ENCODE measurements at places on chromosomes 12 and 14.

- no peak for DNase-seq
Measured at GRCh38 chr12:114604606-114605005, 79.4 kb downstream of the TBX3 start.

DNA sequence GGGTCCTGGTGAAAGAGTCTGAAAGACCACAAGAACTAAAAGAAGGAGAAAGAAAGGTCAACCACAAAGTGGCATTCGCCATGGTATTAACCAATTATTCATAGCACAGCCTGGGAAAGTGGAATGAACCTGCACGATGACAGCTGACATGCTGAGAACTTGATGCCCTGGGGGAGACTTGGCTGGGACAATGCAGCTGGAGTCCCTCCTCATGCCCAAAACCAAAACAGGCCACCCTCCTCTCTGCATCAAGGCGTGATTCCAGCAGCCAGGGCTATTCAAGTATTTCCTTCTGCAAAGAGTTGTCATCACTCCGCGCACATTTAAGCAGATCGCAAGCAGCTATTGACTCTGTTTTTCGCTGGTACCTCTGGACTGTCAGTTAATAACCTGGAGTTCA, 167.1 kb upstream of the NOS1 start:
- DNase-seq: no peak

- DNase-seq: no peak
Measured at GRCh38 chr14:94449930-94450329, 2.7 kb downstream of the SERPINA11 start.

- no peak for DNase-seq
Measured at GRCh38 chr12:85550924-85551323, 270.9 kb downstream of the ALX1 start.

DNA sequence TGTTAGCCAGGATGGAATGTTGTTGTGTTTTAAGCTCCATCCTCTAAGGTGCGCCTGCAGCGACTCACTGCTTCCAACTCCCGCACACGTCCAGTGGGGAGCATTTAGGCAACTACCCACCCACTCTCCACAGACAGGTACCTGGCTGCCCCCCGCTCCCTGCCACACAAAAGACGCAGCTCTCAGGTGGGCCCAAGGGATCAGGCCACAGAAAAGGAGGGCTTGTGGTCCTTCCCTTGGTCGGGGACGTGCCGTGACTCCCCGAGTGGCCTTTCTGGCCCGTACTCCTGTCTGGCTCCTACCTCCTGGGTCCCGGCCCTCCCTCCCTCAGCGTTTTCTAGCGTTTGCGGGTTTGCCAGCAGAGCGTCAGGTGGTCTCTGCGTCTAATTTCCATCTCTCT, 16.2 kb downstream of the TEDC1 start:
- DNase-seq: no peak

DNA sequence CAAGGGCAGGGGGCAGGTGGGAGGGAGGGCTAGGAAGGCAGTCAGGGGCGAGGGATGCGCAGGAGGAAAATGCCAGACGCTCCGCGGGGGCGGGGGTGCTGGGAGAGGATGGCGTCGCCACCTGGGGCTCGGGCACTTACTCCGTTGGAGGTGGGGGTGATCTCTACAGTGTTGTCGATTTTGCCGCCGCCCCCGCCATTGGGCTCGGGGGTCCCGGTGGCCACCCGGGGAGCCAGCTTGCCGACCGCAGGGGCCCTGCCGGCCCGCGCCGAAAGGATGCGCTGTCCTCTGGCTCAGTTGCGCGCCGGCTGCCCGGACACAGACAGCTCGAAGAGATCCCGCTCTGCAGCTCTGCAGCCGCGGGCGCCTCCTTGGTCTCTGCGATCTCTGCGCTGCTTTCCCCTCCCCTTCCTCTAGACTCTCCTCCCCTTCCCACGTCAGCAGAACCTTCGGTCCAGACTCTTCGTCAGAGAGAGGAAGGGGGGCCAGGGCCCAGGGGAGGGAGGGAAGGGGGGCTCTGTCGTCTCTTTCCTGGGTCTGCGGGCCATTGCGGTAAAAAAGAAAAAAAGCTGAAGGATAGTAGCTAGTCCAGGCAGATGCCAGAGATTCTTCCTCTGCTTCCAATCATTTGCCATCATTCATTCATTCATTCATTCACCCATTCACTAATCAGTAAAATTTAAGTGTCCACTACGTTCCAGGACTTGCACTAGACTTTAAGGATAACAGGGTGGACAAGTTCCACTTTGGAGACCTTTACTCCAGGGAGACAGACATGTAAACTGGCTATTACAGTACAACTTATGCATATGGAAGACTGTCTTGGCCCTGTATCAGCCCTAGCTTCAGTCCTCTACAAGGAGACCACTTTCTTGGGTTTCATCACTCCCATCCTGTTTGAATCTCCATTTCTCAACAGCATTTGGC, at the start of gene SLC22A17:
SLC22A17 (minus strand) TSS at position 382 of the 927 bp plus-strand sequence.
- DNase-seq: peak; percentile 57

DNA sequence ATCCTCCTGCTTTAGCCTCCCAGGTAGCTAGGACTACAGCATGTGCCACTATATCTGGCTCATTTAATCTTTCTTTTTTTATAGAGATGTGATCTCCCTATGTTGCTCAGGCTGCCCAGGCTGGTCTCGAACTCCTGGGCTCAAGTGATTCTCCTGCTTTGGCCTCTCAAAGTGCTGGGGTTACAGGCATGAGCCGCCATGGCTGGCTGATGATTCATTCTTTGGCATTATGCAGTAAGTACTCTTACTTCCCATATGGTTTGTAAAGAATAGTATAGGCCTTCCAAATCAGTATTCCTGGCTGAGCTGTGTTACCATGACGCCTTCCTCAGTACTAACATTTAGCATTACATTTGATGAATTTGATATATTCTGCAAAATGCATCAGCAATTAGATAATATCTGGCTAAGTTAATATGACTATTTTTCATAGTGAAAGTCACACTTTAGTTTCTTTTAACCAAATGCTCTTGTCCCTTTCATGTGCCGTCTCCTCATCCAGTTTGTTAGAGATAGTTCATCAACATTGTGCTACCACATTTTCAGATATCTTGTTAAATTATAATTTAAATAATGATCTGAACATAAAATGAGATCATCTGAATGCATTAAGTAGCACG, 3.2 kb upstream of the MIA2 start:
- DNase-seq: no peak

DNA sequence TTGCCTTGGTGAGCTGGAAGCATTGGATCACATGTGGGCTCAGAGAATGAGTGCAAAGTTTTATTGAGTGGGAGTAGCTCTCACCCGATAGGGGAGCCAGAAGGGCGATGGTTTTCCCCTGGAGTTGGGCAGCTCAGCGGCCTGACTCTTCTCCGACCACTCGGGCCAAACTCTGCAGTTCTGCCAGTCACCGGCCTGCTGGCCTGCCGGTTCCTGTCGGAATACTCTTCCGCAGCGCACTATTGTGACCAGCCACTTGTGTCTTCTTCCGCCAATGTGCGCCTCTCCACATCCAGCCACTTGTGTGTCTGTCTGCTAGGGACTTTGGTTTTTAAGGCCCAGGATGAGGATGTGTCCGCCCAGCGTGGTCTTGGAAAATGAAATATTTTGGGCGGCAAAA, 43.5 kb upstream of the PRKD1 start:
- no peak for DNase-seq

DNA sequence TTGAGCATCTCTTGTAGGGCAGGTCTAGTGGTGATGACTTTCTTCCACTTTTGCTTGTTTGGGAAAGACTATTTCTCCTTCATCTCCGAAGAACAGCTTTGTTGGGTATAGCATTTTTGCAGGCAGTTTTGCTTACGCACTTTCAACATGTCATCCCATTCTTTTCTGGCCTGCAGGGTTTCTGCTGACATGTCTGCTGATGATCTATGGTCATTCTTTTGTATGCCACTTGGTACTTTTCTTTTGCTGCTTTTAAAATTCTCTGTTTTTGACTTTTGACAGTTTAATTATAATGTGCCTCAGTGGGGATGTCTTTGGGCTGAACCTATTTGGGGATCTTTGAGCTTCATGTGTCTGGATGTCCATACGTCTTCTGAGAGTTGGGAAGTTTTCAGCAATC, 78.2 kb downstream of the PTHLH start:
- DNase-seq: no peak

GRCh38 chr12:5556033-5556614, 124.2 kb downstream of the NTF3 start:
- peak; percentile 29 for DNase-seq

DNA sequence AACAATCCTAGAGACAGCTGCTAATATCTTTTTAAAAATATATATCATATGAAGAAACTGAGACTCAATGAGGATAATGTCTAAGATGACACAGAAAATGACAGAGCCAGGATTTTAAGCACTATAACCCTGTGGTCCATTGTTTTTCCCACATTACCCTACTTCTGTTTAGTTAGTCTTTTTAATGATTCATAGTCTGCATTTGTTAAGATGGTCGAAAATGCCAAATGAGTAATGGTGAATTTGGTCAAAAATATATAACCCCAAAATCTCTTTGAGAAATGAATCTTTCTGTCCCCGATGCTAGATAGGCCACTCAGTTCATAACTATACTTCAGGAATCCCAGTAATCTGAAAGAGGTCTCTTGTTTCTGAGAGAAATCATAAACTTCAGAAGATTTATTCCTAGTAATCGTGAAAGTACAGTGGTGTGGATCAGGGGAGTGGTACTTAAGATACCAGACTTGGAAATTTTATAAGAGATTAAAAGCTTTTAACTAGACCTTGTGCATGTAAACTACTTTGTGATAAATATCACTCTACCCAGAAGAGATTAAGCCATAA, 10.8 kb downstream of the RTRAF start:
- DNase-seq: no peak

GRCh38 chr12:109495012-109495411, 17.6 kb downstream of the UBE3B start:
- DNase-seq: no peak

- DNase-seq: no peak
Measured at GRCh38 chr14:85061256-85061655, 468.7 kb upstream of the FLRT2 start.

DNA sequence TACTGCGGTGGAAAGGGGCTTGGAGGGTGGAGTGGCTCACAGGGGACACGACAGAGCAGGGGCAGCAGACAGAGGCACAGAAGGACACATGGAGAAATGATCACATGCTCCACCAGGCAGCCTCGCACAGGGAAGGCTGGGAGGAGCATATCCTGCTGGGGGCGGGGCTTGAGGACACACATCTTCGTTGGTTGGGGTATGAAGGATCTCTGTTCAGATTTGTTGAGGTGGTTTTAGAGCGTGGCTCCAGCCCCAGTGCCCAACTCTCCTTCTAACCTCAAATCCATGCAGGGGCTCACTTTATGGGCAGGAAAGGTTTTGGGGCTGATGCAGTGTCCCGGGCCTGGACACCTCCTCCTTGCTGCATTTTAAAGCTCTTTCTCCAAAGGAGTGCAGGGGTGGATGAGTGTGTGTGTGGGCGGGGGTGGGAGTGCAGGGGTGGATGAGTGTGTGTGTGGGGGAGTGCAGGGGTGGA, 733 bp upstream of the P3H3 start:
- peak; percentile 78 for DNase-seq

DNA sequence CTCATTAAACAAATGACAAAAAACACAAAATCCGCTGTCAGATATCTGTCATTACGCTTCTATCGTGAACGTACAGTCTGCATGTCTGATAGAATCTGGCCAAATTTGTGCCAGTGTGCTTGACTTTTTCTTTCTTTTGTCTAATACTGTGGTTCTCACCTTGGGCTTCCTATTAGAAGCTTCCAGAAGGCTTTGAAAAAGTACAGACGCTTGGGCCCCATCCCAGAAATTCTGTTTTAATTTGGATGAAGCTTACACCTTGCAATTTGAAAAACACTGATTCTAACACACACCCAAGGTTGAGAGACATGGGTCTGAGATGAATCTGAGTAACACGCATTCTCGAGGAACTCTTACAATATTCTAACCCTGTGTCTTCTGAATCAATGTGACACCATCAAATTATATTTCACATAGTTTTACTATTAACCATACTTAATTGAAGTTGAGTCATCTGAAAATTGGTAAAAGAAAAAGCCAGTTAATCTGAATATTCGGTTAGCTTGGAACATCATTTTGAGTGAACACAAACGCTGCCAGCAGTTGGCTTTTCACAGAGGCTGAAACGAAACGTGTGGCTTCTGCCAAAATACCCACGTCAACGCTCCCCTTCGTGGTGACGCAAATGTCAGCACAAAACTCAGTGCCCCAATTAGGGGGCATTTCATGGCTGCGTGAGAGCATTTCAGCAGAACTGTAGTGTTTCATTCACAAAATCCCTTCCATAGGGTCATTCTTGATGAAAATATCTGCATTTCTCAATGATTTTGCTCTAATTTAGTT, 420.5 kb downstream of the TMEM132D start:
- no peak for DNase-seq

DNA sequence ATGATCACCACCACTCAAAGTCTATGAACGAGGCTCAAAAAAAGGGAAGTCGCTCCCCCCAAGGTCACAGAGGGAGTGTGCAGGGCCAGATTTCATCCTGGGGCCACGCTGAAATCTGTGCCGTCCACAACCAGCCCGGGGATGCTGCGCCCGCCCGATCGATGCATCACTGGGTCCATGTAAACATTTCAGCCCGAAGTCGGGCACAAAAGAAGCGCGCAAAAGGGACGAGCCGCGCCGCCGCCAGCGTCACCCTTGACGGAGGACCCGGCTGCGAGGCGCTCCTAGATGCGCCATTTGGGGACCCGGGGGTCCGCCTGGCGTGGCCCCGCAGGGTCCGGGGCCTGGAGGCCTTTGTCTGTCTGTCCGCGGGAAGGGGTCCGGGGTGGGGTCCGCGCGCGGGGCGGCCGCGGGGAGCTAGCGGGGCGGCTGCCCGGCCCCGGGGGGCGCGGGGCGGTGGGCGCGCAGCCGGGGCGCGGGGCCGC, 503 bp downstream of the FBXO21 start:
- peak; percentile 34 for DNase-seq

DNA sequence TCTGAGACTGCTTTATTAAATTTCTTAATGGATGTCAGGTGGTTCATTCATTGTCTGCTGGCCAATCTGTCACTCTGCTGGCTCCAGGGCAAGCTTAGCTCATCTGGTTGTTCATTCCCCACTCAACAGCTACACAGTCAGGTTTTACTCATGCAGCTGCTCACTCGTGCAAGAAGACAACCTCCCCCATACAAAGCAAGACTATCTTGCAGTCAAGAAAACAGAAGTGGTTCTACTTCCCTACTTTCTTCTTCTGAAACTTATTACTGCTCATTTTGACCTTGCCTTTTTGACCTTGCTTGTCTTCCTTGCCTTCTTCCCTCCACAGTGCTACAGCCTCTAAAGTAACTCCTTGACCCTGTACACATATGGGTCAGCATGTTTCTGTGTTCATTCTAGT, 277.9 kb downstream of the SSPN start:
- DNase-seq: no peak

DNA sequence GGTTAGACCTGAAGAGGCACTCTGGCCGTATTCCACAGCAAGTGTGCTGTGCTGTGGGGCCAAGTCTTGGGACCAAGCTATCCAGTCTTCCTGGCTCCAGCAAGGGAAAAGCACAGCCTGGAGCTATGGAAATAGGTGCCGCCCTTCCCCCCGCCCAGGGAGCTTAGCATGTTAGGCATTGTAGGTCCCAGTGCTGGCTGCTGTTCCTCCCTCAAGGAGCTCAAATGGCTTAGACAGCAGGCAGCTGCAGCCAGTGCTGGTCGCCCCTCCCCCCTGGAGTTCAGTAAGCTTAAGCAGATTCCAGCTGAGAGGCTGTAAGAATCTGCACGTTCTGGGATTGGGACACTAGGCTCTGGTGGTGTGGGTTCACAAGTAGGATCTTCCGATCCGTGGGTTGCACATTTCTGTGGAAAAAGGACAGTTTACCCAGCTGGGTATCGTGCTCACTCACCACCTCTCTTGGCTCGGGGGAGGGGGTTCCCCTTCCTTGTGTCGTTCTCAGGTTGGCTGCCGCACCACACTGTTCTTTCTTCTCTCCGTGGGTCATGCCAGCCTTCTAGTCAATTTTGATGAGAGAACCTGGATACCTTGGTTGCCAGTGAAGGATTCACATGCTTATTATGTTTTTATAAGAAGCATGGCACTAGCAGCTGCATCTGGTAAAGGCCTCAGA, 127.3 kb downstream of the CNTN1 start:
- DNase-seq: no peak
